NCI-H187 treated with DMSO at 0.1 percent for 48 hours (cell line): ENCODE measurements at places on chromosomes 11 and 22.
A peak's percentile ranks its signal among the peaks of the same experiment; 100 is the strongest.

DNA sequence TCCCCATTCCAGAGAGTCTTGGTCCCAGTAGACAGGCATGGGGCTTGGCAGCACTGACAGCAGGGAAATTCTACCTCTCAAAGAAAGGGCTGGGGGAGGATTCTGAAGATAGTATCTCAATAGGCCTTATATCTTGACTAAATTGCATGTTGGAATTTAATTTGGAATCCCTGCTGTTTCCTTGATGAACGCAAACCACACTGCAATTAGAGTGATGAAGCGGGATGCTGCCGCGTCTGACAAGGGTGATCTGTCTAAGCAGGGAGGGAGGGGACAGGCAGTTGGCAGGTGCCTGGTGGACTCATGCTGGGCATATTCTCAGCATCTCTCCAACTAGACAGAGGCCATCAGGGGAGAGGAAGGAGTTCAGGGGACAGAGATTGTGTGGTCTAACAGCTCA, 48.4 kb downstream of the COMMD9 start:
- DNase-seq: no peak

- peak; percentile 51 for DNase-seq
Measured at GRCh38 chr11:1012740-1013630, 23.5 kb downstream of the MUC6 start.

- DNase-seq: no peak
Measured at GRCh38 chr22:44917372-44918165, 92.2 kb downstream of the PHF21B start.

DNA sequence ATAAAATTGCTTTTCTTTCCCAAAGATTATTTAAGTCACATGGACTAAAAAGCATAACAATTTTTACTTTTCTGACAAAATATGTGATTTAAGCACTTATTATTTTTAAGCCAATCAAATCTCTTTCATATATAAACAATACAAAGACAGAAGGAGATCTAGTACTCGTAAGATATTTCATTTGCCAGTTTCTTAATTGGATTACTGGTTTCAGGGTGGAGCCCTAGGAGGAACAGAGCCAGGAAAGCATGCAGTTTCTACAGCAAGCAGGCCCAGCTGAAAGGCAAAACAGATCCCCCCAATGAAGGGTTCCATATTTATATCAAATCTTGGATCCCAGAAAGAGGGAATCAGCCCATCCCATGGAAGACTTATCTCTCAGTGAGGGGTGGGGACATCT, 177.0 kb downstream of the KIF18A start:
- no peak for DNase-seq

GRCh38 chr22:31852691-31853421, 91.5 kb upstream of the YWHAH start:
- DNase-seq: no peak

- no peak for DNase-seq
Measured at GRCh38 chr11:122167100-122167499, 51.1 kb upstream of the BLID start.

DNA sequence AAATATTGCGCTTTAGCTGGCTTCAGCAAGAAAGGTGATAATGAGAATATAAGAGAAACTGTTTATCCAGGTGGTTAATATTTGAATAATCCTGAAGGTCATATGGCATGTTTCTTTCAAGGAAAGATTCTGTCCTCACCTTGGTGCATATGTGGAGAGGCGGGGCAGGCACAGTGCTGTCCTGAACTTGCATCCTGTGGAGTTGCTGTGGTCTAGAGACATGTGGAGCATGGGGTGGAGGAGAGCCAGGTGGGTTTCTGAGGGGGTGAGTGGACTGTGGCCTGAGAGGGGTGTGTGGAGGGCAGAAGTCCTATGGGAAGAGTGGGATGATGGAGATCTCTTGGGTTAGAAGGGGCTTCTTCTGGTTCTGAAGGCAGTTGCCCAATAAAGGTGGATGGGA, 65.5 kb downstream of the GRIK4 start:
- DNase-seq: no peak

DNA sequence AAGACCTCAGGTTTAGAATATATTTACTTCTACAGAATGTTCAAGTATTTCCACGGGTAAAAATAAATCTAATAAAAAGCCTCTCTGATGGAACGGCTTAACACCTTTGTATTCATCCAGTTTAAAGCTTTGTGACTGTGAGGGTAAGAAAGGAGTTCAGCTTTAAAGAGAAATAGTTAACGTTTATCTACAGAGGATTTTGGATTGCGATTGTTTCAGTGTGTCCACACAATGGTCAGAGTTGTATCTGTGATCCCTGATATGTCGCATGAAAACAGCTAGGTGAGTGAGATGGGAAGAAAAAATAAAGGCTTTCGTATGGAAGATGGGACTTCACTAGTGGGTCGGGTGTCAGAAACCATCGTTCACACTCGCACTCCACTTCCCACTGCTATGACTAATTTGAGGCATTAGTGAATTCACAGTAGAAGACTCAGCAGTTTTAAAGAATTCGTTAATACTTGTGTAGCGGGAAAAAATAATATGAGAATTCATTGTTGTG, 1.6 kb downstream of the APLP2 start:
- no peak for DNase-seq

DNA sequence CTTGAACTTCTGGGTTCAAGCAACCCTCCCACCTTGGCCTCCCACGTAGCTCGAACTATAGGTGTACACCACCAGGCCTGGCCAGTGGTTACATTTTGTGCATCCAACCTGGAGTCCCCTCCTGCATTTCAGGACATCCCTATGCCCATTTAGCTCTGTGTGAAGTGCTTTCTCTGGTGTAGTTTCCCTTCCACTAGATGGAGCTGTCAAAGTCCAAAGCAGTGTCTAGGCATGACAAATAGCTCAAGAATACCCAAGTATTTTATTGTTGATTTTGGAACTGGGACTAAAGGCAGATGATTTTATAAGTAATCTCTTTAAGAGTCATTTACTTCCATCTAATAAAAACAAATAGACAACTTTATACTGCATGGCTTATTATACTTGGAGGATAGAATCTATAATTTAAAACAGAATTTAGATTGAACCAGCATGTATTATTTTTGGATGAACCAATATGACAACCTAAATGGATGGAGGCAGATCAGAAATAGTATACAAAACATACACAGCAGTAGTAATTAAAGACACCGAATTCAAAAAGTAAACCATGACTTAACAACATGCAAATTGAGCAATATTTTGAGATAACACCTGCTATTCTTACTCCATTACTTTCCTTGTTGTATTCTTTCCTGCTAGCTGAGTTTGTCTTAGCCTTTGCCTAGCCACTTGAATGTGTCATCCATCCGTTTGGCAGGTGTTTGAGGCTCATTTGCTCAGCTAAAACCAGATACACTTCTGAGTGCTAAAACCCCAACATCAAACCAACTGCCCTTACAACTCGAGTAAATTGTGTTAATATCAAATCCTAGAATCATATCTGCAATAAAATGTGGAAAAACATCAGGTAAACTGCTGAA, 37.7 kb downstream of the EIF4ENIF1 start:
- no peak for DNase-seq

DNA sequence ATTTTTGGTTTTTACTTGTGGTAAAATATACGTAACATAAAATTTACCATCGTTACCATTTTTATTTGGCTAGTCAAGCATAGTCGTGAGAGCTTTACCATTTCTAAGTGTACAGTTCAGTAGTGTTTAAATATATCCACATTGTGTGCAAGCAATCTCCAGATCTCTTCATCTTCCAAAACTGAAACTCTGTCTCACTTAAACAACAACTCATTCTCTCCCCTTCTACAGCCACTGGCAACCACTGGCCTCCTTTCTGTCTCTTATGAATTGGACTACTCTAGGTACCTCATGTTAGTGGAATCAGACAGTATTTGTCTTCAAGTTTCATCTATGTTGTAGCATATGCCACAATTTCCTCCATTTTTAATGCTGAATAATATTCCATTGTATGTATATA, 37.4 kb downstream of the SMC1B start:
- no peak for DNase-seq

DNA sequence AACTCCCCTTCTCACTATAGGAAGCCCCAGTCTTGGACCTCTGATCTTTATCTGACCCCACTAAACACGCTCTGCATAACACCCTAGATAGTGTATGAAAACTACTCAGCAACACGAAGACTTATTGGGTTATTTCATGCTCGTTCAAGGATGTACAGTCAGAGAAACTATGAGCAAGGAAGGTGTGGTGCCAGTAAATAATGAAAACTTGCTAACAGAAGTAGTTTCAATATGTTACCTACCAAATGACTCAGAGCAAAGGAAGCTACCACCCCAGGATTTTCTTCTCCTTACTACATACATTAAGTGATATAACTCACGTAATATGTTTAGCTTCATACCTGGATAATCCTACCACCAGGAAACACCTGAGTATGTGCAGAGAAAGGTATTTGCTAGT, 25.9 kb upstream of the LYVE1 start:
- DNase-seq: no peak

DNA sequence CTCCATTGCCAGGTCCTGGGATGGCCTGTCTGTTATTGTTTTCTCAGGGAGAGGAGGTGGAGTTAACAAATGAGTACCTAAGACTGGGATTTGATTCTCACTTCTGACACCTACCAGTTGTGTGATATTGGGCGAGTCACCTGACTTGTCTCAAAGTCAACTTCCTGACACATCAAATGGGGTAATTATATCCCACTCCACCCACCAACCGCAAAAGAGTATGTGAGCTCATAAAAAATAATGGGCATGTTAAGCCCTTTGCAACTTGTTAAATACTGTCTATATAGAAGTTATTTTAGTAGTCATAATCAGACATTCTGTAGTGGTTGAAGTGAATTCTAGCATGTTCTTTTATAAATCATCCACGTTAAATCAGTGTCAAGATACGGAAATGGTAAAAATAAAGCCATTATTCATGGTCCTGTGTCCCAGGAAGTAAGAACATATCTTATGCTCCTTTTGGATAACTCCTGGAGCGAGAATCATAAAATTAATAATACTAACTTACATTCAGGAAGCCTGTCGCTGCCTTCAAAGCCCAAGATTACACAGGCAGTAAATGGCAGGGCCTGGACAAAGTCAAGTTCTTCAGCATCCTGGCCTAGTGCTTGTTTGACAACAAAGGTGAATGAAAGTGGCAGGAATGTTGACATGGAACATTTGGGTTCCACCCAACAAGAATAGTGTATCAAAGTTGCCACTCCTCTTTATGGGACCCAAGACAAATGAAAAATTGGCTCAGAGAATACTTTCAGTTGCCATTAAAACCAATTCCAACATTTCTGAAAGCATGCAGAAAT, 54.3 kb downstream of the SYTL2 start:
- DNase-seq: no peak
